ENCODE measurements at places on chromosomes 4 and X. TPM values are rescaled to one million over a fixed set of nuclear protein-coding genes. Genes with fewer than 3 reads are reported as not detected.

Gene MAGED4
- 51.7 TPM for polyA plus RNA-seq

Gene ADH1B
- 0.10 TPM for polyA plus RNA-seq

Gene RENBP
- 0.10 TPM for polyA plus RNA-seq

Gene PAGE1
- not detected for polyA plus RNA-seq

Gene MAGT1
- polyA plus RNA-seq: 25.3 TPM

Gene HELQ
- 8.8 TPM for polyA plus RNA-seq

Gene PRKG2
- polyA plus RNA-seq: 0.27 TPM

Gene PPP2R2C
- polyA plus RNA-seq: 0.03 TPM

Gene CD99
- polyA plus RNA-seq: 369 TPM

Gene GABRQ
- polyA plus RNA-seq: 0.03 TPM

Gene CTAG1B
- polyA plus RNA-seq: not detected

Gene ERCC6L
- 2.3 TPM for polyA plus RNA-seq

Gene CHST7
- 5.5 TPM for polyA plus RNA-seq

Gene RAB40AL
- 0.24 TPM for polyA plus RNA-seq

Gene SYTL4
- polyA plus RNA-seq: 1.6 TPM

Gene IL2
- polyA plus RNA-seq: not detected

Gene HSFX3
- polyA plus RNA-seq: not detected

Gene TRIM60
- polyA plus RNA-seq: not detected

Gene SPANXN4
- polyA plus RNA-seq: not detected

Gene MORC4
- polyA plus RNA-seq: 17.5 TPM

Gene SLC35A2
- polyA plus RNA-seq: 48.3 TPM

Gene QRFPR
- not detected for polyA plus RNA-seq

Gene MAP7D3
- polyA plus RNA-seq: 9.7 TPM

Gene COX18
- polyA plus RNA-seq: 6.0 TPM

Gene ZNF827
- 37.5 TPM for polyA plus RNA-seq

Gene EDA
- not detected for polyA plus RNA-seq

Gene EGF
- polyA plus RNA-seq: 1.7 TPM

Gene ANXA10
- polyA plus RNA-seq: 0.44 TPM

Gene TSR2
- polyA plus RNA-seq: 20.4 TPM

Gene KIAA1210
- not detected for polyA plus RNA-seq

Gene TLR10
- not detected for polyA plus RNA-seq

Gene SMIM20
- 20.5 TPM for polyA plus RNA-seq

Gene P2RY8
- not detected for polyA plus RNA-seq

Gene TMEM35A
- 14.2 TPM for polyA plus RNA-seq

Gene ADGRG4
- polyA plus RNA-seq: under 0.01 TPM

Gene LEF1
- polyA plus RNA-seq: 0.93 TPM

Gene SHROOM3
- polyA plus RNA-seq: 10.8 TPM

Gene ETNPPL
- not detected for polyA plus RNA-seq

Gene ESX1
- polyA plus RNA-seq: not detected

Gene ZNF81
- polyA plus RNA-seq: 2.1 TPM

Gene SAP30
- polyA plus RNA-seq: 11.7 TPM

Gene SHOX
- not detected for polyA plus RNA-seq

Gene ITIH6
- not detected for polyA plus RNA-seq

Gene XKRX
- 0.26 TPM for polyA plus RNA-seq

Gene NEXMIF
- not detected for polyA plus RNA-seq

Gene UNC5C
- polyA plus RNA-seq: not detected

Gene MAGEA8
- polyA plus RNA-seq: not detected

Gene ZNF630
- 0.24 TPM for polyA plus RNA-seq

Gene TEX13C
- polyA plus RNA-seq: not detected

Gene PNMA6F
- not detected for polyA plus RNA-seq

Gene REST
- polyA plus RNA-seq: 10.1 TPM

Measured in IMR-90 (cell line).